ENCODE measurements at places on chromosomes 11 and 22. TPM values are rescaled to one million over a fixed set of nuclear protein-coding genes. Genes with fewer than 3 reads are reported as not detected.

Gene CD248
- total RNA-seq = not detected

Gene MS4A4A
- total RNA-seq = not detected

Gene KLHDC7B
- not detected for total RNA-seq

Gene SULT4A1
- total RNA-seq = not detected

Gene RIBC2
- total RNA-seq = 1.7 TPM

Gene NLRP10
- 3.1 TPM for total RNA-seq

Gene VWCE
- total RNA-seq = 0.48 TPM

Measured in foreskin keratinocyte (primary cell).